ENCODE measurements at places on chromosomes 11 and 22. TPM values are rescaled to one million over a fixed set of nuclear protein-coding genes. Genes with fewer than 3 reads are reported as not detected.

CCDC116 gene
- total RNA-seq: 0.36 TPM

SCO2 gene
- total RNA-seq: 1.1 TPM

SCN2B gene
- not detected for total RNA-seq

CWC15 gene
- total RNA-seq: 84.1 TPM

NPAS4 gene
- total RNA-seq: not detected

PAFAH1B2 gene
- 87.4 TPM for total RNA-seq

GLYATL1 gene
- 2.0 TPM for total RNA-seq

IFTAP gene
- total RNA-seq: 21.0 TPM

CASP1 gene
- not detected for total RNA-seq

IGSF9B gene
- 6.6 TPM for total RNA-seq

TMEM191C gene
- total RNA-seq: 0.92 TPM

IGF2 gene
- 2.1 TPM for total RNA-seq

DNA sequence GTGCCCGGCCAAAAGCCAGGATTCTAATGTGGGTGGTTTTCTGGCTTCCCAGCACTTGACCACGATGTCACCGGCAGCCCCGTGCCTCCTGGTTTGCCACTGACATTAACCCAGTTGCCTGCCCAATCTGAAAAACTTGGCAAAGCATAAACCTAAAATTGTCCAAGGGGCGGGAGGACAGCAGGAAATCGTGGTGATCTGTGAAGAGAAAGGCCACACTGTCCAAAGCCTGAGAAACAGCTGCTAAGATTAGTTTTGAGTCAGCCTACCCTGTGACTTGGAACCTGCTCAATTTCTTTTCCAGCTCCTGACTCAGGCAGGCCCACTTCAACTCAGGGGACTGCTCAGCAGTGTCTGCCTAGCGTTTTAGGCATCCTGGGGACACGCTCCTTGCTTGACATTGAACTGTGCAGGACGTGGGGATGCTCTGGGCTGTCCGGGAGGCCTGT is 8.2 kb upstream of the F2 start:
- peaks cover 17% of the 10 kb centered on the region for H3K36me3 ChIP-seq
- DNase-seq: no peak
- no peak overlapping the region for H3K27ac ChIP-seq
- no peaks in the 10 kb centered on the region for H3K27me3 ChIP-seq

DNA sequence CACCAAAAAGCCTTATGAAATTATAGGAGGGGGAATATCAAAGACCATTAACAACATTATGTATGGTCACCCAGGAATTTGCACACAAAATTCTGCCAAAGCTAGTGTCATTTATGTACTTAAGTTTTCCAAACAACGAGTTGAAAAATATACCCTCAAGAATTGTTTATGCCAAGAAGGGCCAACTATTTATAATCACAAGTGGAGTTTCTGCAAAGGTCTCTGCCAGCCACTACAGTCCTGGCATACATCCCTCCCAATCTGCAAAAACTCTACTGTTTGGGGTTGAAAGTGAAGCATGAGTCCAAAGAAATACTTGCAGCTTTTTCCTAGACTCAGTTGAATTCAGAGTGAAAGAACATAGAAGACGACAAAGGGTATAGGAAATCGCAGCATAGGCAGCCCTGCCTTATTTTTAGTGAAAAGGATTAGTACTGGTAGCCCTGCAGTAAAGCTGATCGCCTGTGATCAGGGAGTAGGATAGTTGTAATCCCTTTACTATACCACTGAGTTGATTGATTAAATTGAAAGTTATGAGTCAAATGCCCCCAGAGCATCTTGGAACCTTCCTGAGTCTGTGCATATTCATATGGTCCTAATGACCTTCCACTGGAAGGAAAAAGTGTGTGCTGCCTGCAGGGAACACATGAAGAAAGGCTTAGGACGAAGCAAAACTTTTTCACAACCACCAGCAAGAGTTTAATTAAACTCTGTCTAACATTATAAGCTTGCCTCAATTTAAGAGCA is 144.0 kb downstream of the SPON1 start:
- peaks cover 2% of the 10 kb centered on the region for H3K27me3 ChIP-seq
- H3K4me1 ChIP-seq: peaks cover 41% of the 10 kb centered on the region
- H3K4me3 ChIP-seq: no peak overlapping the region
- peaks cover 3% of the 10 kb centered on the region for H3K36me3 ChIP-seq
- H3K27ac ChIP-seq: no peak overlapping the region

GRCh38 chr11:130180491-130180890 is 20.9 kb downstream of the ST14 start:
- H3K4me1 ChIP-seq: peaks cover 14% of the 10 kb centered on the region
- no peak for DNase-seq
- no peak overlapping the region for H3K27ac ChIP-seq
- no peak overlapping the region for H3K4me3 ChIP-seq
- no peaks in the 10 kb centered on the region for H3K36me3 ChIP-seq

DNA sequence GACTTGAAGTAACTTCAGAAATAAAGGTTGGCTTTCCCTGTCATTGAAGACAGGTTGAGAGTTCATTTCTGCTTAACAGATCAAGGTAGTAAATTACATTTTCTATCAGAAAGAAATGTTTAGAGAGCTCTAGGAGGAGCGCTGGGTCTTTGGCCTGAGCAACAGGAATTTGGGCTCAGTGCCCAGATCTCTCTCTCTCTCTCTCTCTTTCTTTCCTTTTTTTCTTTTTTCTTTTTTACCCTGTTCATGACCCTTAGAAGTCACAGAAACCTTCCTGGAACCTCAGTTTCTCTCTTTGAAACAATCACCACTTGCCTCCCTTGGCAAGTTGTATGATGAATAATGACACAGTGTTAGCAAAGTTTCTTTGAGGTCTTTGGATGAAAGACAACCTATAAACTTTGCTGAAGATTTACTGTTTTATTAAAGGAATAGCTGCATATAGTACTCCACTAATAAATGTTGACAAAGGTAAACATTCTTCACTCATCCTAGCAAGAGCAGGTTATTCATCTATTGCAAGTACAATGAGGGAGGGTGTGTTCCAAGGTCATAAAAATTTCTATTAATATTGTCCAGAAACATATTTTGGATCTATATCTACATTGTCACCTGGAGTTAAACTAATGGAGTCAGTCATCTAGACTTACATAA is 35.5 kb upstream of the RASSF10 start:
- H3K4me3 ChIP-seq: no peak overlapping the region
- no peak for DNase-seq
- peaks cover 7% of the 10 kb centered on the region for H3K4me1 ChIP-seq
- no peaks in the 10 kb centered on the region for H3K27me3 ChIP-seq
- no peaks in the 10 kb centered on the region for H3K36me3 ChIP-seq

- no peaks in the 10 kb centered on the region for H3K4me1 ChIP-seq
- no peaks in the 10 kb centered on the region for H3K36me3 ChIP-seq
- peaks cover 1% of the 10 kb centered on the region for H3K27me3 ChIP-seq
- H3K4me3 ChIP-seq: no peak overlapping the region
- no peak overlapping the region for H3K27ac ChIP-seq
These were observed 17.9 kb downstream of the RFPL1 start for GRCh38 chr22:29456211-29456671.

GRCh38 chr11:119741369-119742262 is 12.6 kb upstream of the NECTIN1 start:
- H3K36me3 ChIP-seq: no peaks in the 10 kb centered on the region
- H3K4me1 ChIP-seq: peaks cover 11% of the 10 kb centered on the region
- DNase-seq: peak; percentile 78
- peaks cover 15% of the 10 kb centered on the region for H3K27me3 ChIP-seq
- H3K27ac ChIP-seq: no peak overlapping the region

GRCh38 chr22:22720201-22720723 is 75.8 kb downstream of the GGTLC2 start:
- no peak overlapping the region for H3K4me3 ChIP-seq
- peaks cover 20% of the 10 kb centered on the region for H3K4me1 ChIP-seq
- no peaks in the 10 kb centered on the region for H3K27me3 ChIP-seq
- no peaks in the 10 kb centered on the region for H3K36me3 ChIP-seq
- H3K27ac ChIP-seq: peak overlapping the region; percentile 78
- peak; percentile 74 for DNase-seq

DNA sequence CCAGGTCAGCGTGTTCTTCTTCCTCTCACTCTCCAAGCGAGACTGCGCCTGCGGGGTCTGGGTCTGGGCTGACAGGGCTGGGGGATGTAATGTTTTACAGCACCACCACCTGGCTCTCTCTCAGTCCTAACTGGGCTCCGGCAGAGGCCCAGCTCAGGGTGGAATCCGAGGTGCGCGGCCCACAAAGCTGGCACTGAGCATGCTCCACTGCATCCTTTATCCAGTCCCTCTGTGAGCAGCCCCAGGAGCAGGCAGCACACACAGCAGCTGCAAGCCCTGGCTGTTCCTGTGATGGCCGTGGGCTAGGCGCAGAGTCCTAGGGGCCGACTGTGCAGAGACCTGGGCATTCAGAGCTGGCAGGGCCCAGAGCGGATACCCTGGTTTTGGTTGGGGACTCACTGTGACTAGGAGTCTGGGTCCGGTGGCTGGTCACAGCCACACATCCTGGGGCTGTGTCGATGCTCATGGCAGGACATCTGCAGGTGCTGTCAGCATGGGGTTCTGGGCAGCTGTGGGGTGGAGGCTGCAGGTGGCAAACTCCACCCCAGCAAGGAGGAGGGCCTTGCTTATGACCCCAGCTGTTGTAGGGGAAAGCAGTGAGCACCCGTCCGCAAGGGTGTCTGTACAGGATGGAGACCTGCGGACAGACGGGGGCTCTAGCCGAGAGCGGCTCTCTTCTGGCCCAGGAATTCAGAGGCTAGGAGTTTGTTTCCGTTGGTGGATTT is 4.0 kb downstream of the LRRC75B start:
- H3K4me1 ChIP-seq: no peaks in the 10 kb centered on the region
- no peaks in the 10 kb centered on the region for H3K36me3 ChIP-seq
- H3K27ac ChIP-seq: no peak overlapping the region
- DNase-seq: no peak

GRCh38 chr11:69040581-69041260 is 8.0 kb upstream of the TPCN2 start:
- no peak for DNase-seq
- no peak overlapping the region for H3K4me3 ChIP-seq
- H3K4me1 ChIP-seq: peaks cover 5% of the 10 kb centered on the region
- no peak overlapping the region for H3K27ac ChIP-seq
- H3K27me3 ChIP-seq: peaks cover 2% of the 10 kb centered on the region

DNA sequence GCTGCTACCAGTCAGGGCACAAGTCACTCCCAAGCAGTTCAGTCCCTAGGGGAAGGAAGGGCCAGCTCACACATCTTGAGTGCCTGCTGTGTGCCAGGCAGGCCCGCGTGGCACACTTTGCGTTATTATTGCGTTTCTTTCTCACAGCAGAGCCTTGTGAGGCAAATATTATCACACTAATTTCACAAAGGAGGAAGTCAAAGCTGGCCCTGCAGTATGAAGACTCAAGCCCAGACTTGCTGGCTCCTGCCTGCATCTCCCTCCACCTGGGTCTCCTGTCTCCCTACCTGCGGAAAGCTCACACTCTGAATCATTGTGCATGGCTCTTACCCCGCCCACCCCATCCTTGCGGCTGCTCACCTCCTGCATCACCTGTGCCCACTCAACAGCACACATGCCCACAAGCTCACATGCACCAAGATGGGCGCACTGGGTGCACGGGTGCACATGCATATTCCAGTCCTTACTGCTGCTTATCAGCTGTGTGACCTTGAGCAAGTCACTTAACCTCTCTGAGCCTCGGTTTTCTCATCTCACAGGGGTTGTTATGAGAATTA is 31.7 kb upstream of the P2RY2 start:
- H3K4me3 ChIP-seq: no peak overlapping the region
- H3K27ac ChIP-seq: no peak overlapping the region
- no peak for DNase-seq
- no peaks in the 10 kb centered on the region for H3K36me3 ChIP-seq
- peaks cover 8% of the 10 kb centered on the region for H3K27me3 ChIP-seq

- H3K4me1 ChIP-seq: peaks cover 3% of the 10 kb centered on the region
- H3K36me3 ChIP-seq: no peaks in the 10 kb centered on the region
- no peak for DNase-seq
- H3K27ac ChIP-seq: no peak overlapping the region
These were observed 12.5 kb upstream of the TCF20 start for GRCh38 chr22:42282943-42283277.

DNA sequence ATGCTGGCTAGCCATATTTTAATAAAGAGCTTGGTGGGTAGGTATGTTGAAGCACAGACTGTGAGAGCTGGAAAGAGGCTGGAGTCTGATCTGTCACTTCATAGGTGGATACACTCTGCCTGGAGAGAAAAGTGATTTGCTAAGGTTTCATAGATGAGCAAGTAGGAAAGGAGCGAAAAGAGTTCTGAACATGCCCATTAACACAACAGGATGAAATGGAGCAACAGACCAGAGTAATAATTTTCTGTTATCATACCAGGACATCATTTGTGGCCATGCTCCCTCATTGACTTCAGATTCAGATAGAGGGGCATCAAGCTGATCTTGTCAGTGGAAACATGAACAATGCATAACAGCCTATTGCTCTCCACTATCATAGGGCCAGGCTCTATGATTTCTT is 452.9 kb downstream of the JRKL start:
- H3K36me3 ChIP-seq: no peaks in the 10 kb centered on the region
- no peak overlapping the region for H3K27ac ChIP-seq
- H3K27me3 ChIP-seq: peaks cover 1% of the 10 kb centered on the region
- DNase-seq: no peak
- H3K4me1 ChIP-seq: no peaks in the 10 kb centered on the region

DNA sequence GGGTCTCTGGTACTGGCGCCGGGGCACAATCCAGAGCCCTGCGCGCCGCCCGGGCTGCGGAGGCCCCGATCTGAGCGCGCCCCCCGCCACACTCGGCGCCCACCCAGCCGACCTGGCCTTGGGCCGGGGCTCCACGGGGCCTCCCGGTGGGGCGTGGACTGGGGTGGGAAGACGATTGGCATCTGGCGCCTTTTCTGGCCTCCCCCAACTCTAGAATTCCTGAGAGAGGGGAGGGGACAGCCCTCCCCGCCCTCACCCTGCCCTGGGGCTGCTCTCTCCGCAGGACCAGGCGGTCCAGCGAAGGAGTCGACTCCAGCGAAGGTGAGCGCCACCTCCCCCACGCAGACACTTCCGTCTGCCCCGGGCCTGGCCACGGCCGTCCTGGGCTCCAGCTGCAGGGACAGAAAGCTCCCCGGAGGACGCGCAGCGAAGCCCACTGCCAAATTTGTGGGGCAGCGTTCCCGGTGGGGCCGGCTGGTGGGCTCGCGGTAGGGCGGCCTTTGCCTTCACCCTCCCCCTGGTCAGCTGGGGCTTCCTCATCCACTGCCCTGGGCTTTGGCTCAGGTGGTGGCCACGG is 593 bp downstream of the SSH3 start:
- no peak overlapping the region for H3K27ac ChIP-seq
- no peaks in the 10 kb centered on the region for H3K36me3 ChIP-seq
- no peak for DNase-seq
- no peak overlapping the region for H3K4me3 ChIP-seq
- peaks cover 7% of the 10 kb centered on the region for H3K4me1 ChIP-seq
